Activated naive CD4-positive, alpha-beta T cell (primary cell): ENCODE measurements at places on chromosomes 6 and 20.

DNA sequence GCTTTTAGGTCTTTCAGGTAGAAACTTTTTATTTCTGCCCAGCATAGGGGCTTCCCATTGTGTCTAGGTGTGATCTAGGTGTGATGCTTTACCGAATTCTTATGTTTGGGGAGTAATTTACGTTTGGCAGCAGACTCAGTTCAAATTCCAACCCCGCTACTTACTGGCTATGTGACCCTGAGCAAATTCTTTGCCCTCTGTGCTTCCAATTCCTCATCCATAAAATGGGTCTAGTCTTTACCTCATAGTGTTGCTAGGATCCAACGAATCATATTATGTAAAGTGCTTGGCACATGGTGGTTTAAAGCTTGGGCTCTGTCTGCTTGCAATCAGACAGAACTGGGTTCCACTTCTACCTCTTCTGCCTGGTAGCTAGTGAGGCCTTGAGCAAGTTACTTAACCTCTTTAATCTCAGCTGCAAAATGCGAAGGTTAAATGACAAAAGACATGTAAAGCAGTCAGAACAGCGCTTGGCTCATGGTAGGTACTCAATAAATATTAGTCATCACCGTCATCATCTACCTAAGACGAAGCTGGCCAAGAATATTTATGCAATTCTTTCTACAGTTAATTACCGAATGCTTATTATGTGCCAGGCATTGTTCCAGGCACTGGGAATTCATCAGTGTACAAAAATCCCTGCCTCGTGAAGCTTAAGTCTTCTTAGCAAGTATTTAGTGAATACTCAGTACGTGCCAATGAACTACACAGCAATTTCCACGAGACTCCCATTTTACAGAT, 1.0 kb downstream of the NSFL1C start:
- DNase-seq = no peak

GRCh38 chr6:96836631-96837080, 621 bp downstream of the GPR63 start:
- no peak for DNase-seq

GRCh38 chr20:20754714-20755113, 42.3 kb upstream of the RALGAPA2 start:
- no peak for DNase-seq

GRCh38 chr6:10320291-10320690, 94.6 kb downstream of the TFAP2A start:
- no peak for DNase-seq

DNA sequence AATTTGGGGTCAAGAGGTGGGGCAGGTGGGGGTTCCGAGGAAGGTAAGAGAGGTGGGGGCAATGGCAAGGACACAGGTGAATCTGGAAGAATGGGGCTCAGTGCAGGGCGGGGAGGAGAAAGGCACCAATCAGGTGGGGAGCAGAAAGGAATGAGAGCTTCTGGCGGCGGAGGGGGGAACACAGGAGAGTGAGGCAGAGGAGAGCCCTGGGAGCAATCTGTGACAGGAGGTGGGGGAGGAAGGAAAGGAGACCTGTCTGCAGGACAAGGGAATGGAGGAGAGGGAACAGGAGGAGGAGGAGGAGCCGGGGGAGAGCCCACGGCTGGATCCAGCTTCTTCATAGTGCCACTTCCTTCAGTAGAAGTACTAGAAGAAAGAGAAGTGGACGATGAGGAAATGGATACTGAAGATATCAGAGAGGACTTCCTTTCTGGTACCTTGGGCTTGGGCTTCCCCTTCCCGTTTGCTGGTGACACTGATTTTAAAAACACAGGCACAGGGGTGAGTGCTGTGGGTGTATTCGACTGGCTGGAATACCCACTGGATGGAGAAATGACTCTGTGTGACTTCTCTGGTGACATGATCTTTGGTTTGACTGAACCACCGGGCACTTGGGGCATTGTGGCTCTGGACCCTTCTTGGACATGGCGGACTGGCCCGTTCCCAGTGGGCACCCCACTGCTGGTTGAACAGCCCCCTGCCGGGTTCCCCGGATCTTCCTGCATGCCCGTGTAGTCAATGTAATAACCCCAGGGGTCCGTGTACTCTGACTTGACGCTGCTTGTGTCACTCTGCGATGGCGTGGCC, 27.4 kb downstream of the HEBP2 start:
- DNase-seq = no peak

- no peak for DNase-seq
Observed at GRCh38 chr6:13920552-13920951, 4.2 kb upstream of the RNF182 start.

- peak; percentile 64 for DNase-seq
Observed at GRCh38 chr6:144216668-144217218, 66.4 kb downstream of the STX11 start.

DNA sequence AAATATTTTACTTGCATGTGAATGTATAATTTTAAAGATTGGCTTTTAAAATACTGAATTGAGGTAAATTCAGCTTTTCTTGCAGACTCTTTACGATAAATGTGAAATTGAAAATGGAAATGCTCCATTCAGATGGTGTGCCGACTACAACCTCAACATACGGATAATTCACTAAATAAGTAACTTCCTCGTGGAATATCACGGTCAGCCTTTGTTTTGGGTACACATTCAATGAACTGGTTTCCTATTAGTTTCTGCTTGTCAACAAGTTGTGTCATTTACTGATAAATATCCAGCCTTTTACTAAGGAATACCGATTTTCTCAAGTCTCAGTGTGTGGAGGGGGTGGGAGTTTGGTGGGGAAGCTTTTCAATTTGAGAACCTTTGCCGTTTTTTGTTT, 2.4 kb upstream of the IRF4 start:
- DNase-seq = no peak

- no peak for DNase-seq
Observed at GRCh38 chr6:79057746-79058145, 20.3 kb downstream of the PHIP start.

DNA sequence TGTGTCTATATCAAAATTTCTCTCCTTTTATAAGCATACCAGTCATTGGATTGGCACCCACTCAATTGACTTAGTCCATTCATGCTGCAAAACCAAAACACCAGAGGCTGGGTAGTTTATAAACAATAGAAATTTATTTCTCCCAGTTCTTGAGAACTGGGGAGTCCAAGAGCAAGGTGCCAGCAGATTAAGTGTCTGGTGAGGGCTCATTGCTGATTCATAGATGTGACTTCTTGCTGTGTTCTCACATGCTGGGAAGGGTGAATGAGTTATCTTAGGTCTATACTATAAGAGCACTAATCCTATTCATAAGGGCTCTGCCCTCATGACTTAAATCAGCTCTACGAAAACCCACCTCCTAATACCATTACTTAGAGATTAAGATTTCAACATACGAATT, 501.4 kb downstream of the EPM2A start:
- DNase-seq = no peak

- DNase-seq = no peak
Observed at GRCh38 chr20:52783769-52784168, 188.4 kb upstream of the TSHZ2 start.

DNA sequence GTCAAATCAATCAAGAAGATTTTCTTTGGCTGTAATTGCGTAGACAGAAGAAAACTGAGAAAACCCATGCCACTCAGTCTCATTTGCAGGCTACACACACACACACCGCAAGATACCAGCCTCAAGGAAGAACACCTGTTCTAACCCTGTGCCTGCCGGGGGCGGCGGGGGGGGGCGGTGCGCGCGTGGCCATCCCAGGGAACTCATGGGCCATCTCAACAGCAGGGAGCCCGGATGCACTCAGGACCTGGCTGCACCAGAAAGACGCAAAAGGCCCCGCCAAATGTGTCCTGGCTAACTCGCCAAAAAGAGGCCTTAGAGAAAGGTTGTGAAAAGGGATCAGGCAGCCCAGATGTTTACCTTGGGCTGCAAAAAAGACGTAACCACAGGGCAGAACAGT, 2.1 kb downstream of the B3GAT2 start:
- DNase-seq = no peak

GRCh38 chr20:63794614-63795013, 36.5 kb downstream of the ZBTB46 start:
- no peak for DNase-seq

- no peak for DNase-seq
Observed at GRCh38 chr20:44006578-44006977, 91.9 kb downstream of the TOX2 start.

GRCh38 chr6:63805808-63806572, 170.4 kb downstream of the PHF3 start:
- no peak for DNase-seq

- DNase-seq = no peak
Observed at GRCh38 chr6:108832738-108833137, 15.5 kb upstream of the ARMC2 start.

GRCh38 chr6:54921891-54922290, 75.3 kb downstream of the FAM83B start:
- no peak for DNase-seq
